SHP77 (cell line): ENCODE measurements at places on chromosomes 11 and 22.

- peak; percentile 39 for DNase-seq
Observed at GRCh38 chr11:123020968-123021367, 39.3 kb upstream of the BSX start.

GRCh38 chr11:127766734-127767133, 766.2 kb upstream of the KIRREL3 start:
- no peak for DNase-seq

DNA sequence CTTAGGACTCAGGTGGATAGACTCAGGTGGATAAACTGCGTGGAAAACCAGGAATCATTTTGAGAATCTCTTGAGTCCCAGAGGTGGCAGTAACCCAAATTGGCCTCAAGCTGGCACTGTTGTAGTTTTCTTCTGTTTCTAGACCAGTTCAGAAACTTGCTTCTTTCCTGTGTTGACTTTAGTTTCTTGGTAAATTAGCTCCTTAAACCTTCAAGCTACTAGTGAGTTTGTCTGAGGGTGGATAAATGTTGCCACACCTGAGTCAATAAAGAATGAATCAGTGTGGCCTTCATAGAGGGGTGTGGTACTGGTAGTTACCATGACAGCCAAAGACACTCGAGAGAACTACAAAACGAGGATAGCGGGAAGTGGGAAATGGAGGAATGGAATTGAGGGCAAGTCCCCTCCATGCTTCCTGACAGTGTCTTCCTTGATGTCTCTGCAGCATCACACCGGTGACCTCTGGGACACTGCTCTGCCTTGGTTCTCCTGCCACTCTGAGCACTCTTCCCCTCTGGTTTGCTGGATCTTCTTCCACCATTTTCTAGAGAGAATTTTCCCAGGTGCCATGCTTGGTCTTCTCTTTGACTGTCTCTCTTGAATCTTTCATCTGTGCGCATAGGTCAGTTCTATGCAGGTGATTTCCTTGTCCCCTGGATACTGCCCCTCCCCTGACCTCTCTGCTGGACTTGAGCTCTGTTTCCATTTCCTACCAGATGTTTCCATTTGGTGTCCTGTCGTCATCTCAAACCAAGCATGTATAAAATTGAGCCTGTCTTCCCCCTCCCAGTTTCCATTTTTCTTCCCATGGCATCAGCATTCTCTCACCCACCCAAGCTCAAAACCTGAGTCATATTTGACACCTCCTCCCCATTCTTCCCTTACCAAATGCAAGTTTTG, 7.2 kb downstream of the POLD4 start:
- DNase-seq, result peak; percentile 52

DNA sequence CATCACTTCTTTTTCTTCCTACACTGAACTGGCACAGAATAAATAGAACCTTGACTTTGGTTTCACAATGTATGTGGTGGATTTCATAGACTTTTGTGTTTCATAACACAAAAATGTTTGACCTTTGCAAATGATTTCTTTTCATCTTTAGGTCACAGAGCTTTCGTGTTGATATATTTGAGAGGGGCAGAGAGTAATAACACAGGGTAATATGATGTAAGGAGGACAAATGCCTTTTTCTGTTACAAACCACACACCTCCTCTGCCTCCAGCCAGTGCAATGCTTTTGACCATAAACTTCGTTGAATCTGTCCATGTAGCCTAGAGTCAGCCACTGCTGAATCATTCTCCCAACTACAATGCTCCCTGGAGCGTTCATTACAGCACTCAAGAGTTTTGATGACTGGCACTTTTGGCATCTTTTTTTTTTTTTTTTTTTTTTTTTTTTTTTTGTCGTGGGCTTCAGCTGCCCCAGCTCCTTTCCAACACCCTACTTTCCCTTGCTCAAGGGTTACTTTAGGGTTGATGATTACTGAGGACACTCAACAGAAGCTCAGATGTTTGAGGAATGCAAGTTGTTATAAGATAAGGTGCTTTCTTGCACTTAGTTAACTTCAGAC, 11.4 kb upstream of the CAT start:
- no peak for DNase-seq

DNA sequence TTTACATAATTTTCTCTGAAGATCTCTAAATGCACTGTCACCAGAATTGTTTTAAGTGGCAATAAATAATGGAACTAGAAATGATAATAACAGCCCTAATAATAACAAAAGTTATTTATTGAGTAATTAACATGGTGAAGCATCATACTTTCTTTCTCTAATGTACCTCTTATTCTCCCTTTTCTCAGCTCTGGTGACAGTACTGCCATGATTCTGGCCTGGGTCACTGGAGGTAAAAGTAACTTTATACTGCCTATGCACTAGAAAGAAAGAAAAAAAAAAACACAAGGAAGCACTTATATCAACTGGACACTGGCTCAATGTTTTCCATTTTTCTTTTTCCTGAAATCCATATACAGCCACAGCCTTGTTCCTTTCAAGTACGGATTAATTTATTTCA, 43.7 kb downstream of the CADM1 start:
- DNase-seq, result no peak

DNA sequence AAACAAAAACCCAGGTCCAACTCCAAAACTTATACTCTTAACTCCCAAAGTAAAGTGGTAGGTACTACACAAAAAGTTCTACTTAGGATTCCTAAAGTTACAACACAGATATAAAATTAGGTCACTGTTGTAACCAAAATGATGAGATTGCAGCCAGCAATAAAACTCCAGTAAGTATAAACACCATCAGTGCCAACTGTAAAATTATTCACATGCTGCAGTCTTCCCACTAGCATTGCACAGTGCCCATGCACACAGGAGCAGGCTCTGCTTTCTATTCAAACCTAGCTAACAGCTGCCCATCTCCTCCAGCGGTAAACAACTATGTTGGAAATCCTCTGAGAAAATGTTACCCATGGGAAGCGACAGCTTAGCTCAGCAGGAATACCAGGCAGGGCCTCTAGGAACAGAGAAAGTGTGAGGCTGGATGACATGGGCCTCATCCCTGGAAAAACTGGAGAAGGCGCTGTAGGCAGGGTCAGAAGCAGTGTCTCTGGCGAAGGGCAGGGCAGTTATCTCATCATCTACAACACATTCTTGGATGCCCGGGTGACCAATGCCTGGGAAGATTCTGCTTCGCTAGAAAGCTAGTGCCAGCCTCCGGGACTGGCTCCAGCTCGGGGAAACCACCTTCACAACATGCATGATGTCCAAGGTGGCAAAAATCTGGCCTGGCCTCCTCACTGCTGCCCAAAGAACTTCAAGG, 9.1 kb downstream of the CPT1A start:
- DNase-seq, result no peak

DNA sequence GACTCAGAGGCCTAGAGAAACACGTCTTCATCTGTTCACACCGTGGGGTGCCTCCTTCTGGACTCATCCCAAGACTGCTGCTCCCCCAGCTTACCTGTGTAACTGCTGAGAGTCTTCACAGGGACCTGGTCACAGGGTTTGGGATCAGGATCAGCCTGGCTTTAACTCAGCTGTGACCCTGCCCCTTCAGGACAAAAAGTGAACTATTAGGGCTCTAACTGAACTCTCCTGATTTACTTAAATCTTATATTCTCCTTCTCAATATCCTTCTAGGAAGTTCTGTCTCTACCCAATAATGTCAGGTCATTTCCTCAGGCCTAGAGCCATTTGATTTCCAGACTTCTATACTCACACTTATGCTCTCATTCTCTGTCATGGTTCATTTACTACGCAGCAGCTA, 108.4 kb downstream of the ZNF280B start:
- no peak for DNase-seq

GRCh38 chr11:121487191-121487590, 34.4 kb upstream of the SORL1-AS1 start:
- DNase-seq, result no peak

DNA sequence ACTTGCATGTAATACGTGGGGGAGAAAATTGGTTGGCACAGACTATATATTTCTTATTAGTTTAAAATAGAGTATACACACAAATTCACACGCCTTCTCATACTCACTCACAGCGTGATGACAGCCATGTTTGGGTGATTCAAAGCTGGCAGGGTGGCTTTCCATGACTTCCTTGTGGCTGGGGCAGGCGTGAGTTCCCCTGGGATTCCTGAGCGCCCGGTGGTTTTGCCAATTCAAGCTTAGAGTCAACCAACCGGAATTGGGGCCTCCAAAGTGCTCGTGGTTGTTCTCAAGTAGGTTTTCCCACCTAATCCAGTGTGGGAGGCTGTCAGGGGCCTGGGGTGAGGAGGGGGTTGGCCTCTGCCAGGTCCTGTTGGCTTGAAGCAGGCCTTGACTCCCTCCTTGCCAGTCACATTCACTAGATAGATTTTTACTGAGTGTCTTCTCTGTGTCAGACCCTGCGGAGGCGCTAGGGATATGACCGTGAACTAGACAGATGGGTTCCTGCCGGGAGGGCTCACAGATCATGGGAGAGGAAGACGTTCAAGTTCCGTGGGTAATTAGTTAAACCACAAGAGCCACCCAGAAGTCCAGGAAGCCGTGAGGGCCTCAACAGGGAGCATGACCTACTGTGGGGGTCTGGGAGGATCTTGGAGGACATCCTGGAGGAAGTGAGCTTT, 11.5 kb downstream of the PKNOX2 start:
- DNase-seq, result no peak

GRCh38 chr11:4167292-4167691, 72.7 kb downstream of the RRM1 start:
- DNase-seq, result no peak

DNA sequence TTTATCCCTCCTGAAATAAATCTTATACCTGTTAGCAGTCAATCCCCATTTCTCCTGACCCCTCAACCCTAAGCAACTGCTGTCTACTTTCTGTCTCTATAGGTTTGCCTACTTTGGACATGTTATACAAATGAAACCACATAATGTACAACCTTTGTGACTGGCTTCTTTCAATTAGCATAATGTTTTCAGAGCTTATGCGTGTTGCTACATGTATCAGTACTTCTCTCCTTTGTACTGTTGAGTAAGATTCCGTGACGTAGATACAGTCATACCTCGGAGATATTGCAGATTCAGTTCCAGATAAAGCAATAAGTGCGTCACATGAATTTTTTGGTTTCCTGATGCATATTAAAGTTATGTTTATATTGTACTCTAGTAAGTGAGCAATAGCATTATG, 127.3 kb downstream of the MORC2 start:
- DNase-seq, result no peak

- DNase-seq, result no peak
Observed at GRCh38 chr11:108622341-108622740, 28.8 kb upstream of the EXPH5 start.

- no peak for DNase-seq
Observed at GRCh38 chr22:48945621-48946458, 881.8 kb downstream of the BRD1 start.

GRCh38 chr22:37019309-37020191, at the start of the genes MPST and TST:
Gene MPST, plus strand, starts transcription at chr22:37019742. Its CDS starts 95 bp downstream, at chr22:37019837.
Gene TST, minus strand, starts transcription at chr22:37019447. Its CDS starts 715 bp downstream, at chr22:37018732.
- DNase-seq, result peak; percentile 65

DNA sequence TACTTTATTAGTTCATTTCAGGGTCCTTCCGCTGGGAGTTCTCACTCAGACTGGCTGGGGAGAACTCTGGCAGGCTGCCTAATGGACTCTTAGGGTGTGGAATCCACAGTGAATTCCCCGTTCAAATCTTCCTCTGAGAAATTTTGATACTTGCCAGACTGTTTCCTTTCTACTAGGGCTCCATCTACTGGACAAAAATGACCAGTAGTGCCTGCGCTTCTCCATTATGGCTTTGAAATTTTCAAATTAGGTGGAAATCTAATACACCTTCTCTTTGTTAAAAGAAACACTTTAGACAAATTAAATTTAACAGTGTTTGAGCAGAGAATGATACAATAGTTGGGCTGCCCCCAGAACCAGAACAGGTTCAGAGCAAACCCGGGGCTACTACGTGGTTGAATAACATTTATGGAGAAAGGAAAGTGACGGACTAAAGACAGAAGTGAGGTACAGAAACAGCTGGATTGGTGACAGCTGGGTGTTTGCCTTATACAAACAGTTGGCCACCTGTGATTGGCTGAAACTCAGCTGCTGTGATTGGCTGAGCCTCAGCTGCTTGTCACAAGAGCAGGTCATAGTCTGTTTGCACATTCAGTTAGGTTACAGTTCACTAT, 52.9 kb upstream of the FDX1 start:
- peak; percentile 79 for DNase-seq
